ENCODE measurements at places on chromosomes 2 and 18.

DNA sequence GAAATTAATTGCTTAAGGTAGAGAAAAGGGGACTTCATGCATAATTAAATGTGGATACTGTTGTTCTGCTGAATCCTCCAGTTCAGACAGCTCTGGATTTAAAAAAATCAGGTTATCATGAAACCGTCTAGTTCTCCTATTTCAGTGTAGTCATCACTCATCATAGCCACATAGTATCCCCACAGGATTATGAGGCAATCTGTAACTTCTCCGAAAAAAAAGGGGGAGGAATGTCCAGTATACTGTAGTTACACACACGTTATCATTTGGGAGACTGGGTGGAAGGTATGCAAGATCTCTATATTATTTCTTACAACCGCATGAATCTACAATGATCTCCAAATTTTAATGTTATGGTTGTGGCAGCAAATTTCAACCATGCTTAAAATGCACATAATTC lies 114.0 kb downstream of the HIBCH start:
- DNase-seq = no peak

- DNase-seq = no peak
Observed at GRCh38 chr2:232376713-232377112, 1.8 kb upstream of the ALPP start.

GRCh38 chr2:101187131-101187530 lies 35.9 kb upstream of the TBC1D8 start:
- no peak for DNase-seq

GRCh38 chr2:37771600-37772088 lies 100.2 kb upstream of the CDC42EP3 start:
- no peak for DNase-seq

DNA sequence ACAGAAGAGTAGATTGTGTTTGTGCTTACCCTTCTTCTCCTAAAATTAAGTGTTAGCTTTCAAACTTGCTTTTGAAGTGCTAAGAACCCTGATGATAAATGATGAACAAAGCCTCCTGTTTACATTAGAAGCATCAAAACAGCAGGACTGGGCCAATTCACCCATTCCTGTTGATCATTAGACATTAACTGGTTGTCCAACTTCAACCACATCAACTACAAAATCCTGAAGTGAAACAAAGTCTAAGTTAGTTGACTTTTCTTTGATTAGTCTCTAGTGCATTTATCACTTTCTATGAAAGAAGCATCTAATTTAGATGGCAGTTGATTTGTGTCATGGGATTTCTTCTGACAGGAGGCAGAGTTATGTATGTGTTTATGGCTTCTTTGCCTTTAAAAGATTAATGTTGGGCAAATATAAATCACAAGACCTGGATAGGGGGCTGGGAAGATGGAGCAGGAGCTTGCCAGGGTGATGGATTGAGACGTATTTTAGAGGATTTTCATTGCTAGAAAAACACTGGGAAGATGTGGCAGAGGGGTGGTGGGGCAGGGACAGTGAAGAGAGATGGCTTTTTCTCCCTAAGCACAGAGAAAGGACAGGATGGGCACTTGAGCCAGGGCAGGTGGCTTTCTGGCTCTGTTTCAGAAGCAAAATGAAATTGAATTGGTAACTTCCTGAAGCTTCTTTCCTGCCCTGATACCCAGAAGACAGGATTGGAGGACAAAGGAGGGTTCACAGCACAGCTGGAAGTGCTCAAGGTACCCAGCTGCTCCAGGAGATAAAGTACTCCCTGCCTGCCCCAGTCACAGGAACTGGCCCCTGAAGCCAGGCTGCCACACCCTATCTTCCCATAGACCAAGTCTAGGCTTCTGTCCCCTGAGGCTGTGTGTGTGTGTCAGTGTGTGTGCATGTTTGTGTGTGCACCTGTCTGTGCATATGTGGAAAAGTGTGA lies 20.5 kb downstream of the GYPC start:
- no peak for DNase-seq

DNA sequence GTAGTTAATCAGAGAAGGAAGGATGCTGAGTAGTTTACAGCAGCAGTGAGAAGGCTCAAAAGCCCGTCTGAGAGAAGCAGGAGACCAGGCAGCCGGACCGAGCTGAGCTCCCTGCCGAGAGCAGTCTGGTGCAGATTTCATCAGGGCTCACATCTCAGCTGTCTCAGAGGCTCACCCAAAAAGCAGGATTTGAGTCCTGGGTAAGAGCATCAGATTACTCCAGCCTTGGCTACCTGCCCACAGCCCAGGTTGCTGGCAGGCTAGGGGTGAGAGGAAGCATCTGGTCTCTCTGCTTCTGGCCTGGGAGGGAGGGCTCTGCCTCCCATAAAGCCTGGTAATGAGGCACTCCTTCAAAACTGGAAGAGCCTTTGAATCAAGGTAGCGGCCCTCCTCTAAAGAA lies 140.5 kb downstream of the ST6GAL2 start:
- no peak for DNase-seq

DNA sequence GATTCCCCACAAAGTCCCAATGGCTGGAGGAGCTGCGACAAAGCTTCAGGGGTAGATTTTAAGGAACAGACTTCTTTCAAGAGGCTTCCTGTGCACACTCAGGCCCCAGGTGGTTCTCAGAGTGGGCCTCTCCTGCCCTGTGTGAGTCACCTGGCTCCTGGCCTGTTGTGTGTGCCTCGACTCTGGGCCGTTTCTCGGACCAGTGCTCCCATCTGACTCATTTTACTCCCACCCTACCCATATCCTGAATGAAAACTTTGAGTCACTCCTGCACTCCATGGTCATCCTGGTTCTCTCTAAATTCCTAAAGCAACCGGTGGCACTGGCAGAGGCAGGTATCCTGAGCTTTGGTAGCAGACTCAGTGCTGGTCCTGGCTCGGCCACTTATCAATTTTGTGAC lies 84.1 kb downstream of the CELF4 start:
- no peak for DNase-seq

GRCh38 chr2:75047992-75048625 lies 89.7 kb downstream of the POLE4 start:
- no peak for DNase-seq

All from activated naive CD4-positive, alpha-beta T cell treated with anti-CD3 and anti-CD28 coated beads for 36 hours (primary cell).